ENCODE measurements at places on chromosomes 6 and 20.

DNA sequence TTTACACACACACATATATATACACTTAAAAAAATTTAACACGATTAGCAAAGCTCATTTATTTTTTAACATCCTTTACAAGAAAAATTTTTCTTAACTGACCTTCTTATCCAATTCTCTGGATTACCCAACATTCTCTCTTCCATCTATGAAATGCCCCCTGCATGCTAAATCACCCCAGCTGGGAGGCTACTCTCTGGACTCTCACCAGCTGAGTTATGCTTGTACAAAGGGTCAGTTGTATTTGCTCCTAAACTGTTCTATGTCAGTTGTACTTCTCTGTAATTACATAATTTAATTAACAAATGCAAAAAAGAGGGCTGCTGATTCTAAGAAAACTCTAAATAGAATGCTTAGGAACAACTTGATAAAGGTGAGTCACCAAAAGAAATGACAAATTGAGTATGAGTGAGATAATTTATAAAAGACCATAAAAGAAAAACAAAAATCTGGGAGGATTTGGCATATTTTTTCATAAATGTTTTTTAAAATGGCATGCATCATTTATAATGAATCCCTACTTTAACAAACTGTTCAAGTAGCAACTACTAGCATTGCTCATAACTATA, 120.5 kb downstream of the KIF13A start:
- DNase-seq, result peak; percentile 43

- DNase-seq, result no peak
Observed at GRCh38 chr20:23391707-23392310, 29.5 kb downstream of the NAPB start.

- peak; percentile 13 for DNase-seq
Observed at GRCh38 chr6:138493413-138493812, 5.9 kb downstream of the NHSL1 start.

- no peak for DNase-seq
Observed at GRCh38 chr6:33114406-33114805, 38.6 kb downstream of the HLA-DPB1 start.

GRCh38 chr6:113873043-113873667, 16.0 kb downstream of the MARCKS start:
- DNase-seq, result no peak

DNA sequence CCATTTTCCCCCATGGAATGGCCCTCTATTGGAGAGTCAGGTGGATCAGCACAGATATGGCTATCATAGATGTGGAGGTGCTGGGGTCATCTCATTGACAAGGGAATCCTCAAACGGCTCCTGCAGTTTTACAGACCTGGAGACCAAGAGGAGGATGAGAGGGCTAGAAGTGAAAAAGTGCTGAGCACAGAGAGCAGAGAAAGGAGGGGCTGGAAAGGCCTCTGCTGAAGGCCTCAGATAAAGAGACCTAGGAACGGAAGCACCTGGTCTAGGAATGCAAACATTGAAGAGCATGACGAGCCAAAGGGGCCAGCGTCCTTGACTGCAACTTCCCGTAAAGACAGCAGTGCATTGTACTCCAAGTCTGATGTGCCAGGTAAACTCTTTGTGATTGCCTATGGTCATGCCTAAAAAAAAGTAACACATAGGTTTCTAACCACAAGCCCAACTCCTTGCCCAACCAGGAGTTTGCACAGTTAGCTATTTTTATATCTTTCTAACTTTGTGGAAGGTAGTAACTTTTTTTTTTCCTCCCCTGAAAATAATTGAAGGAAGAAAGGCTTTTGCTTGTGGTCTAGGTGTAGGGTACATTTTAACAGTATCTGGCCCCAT, 15.2 kb downstream of the RSPH4A start:
- DNase-seq, result no peak

DNA sequence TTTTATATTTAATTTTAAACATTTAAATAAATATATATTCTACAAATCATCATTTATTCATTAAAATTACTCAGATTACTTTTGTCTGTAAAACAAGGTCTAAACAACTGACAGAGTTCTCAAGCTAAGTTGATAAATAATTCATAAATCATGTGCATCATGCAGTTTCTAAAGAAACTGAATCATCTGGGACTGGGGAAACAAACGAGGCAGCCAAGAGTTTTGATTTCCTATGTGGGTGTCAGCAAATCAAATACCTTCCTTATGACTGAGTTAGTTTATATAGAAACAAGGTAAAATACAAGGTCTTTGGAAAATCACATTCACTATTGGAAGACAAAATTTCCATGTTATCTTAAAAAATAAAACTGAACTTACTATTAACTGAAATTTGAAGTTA, 149.9 kb upstream of the BEND6 start:
- DNase-seq, result peak; percentile 88

DNA sequence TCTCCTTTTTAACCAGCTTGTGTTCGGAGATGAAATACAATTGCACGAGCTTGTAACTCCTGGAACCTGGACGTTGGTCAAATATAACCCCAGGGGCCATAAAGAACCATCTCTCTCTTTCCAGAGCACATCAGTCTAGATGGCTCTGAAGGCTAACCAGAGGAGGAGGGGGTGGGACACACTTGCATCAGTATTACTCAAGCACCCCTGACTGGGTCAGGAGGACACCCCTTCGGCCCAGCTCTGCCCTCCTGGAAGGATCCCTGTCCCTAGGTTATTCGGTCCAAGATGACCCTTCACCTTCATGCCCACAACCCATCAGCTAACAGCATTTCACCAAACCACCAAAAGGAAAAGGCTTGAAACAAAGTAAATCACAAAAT, 67.1 kb downstream of the FYN start:
- no peak for DNase-seq

DNA sequence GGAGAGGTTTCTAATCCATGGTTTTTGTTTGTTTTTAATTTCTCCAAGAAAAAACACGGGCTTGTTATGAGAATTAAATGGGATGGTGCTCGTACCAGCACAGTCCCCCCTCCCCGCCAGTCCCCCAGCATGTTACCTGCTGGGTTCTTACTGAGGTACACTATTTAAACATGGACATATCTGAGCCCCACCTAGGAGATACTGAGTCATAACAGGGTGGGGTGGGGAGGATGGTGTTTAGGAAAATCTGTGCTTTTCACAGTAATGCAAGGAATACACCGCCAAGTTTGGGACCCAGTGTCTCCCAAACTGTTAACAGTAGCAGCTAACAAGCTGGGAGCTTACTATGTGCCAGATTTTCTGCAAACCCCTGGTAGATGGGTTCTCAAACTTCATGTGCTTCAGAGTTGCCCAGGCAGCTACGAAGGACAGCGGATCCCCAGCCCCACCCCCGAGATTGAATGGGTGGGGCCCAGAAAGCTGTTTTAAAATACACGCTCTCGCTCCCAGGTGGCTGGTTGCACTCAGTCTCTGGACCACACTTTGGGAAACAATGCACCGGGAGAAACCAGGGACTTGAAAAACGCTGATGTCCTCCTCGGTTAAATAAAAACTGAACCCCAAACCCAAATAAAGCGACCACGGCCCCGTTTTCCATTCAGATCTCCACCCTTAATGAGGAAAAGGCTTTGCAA, 995 bp downstream of the ZFP64 start:
- DNase-seq, result peak; percentile 64

DNA sequence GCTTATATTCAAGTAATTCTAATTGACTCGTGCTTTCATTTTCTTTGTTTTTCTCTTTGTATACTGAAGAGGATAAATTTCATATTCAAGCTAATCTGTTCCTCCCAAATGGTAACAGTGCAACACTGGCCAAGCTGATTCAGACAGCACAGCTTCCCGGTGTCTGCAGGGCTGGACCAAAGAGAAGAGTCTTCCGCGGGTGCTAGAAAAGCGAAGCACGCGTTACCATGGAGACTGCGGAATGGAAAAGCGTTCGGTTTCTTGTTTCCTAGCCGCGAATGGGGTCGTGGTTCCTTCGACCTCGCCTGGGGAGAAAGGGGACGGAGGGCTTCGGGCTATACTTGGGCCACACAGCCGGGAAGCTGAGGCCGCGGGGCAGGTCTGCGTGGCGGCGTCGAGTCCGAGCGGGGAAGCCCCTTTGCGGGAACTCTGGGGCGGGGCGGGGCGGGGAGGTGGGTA, 6.2 kb upstream of the ZNF311 start:
- peak; percentile 73 for DNase-seq

DNA sequence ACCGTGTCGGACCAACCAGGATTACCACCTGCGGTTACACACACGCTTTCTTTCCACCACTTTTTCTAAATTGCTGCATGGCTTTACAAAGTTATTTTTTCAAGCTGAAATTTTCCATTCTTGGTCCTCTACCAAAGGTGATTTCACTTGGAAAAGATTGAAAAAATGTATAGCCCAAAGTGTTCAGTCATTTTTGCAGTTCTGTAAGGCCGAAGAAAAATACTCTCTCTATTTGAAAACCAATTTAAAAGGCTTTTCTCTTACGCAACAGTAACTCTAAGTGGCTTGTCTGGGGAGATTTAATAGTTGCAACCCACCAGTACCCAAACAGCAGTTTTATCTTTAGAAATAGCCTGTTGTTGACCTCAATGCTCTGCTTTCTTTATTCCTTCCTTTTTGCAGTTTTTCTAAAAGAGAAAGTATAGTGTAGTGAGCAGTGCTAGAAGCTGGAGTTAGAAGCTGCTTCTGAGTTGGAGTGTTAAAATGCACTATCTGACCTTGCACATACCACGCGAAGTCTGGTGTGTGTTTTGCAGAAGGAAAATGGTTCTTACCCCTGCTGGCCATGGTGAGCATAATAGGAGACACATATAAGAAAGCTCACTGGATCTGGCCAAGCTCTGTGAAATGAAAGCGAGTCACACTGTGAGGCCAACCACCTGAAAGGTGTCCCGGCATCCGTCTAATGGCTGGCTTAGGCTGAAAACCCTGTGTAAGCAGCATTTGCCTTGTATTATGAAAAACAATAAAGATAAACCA, 271.6 kb upstream of the PRND start:
- peak; percentile 30 for DNase-seq

DNA sequence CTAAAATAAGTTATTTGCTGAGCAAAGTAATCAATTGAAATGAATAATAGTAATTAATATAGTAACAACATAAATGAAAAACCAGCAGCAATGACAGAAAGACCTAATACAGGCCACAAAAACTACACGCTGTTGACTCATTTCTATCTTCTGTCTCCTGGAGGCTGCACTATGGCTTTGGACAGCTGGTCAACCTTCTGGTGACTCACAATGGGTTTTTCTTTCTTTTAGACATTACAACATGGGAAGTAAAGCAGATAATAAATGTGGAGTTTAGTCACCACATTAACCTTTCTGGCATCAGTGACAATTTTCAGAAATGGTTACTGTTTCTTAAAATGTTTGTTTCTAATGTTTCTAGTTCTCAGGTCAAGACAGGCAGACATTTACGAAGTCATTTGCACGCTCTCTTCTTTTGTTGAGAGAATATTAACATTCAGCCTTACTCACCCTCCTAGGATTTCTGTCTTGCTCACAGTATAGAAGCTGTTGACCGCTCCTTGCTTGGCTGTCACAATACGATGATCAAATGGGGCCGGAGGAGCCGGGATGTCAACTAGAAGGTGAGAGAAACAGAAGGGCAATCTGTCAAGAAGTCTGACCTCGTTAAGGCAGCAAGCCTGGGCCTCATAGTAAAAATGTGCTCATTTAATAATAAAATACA, 62.2 kb downstream of the MYLK4 start:
- DNase-seq, result peak; percentile 90

- no peak for DNase-seq
Observed at GRCh38 chr6:31465718-31466117, 32.2 kb upstream of the MICB start.

DNA sequence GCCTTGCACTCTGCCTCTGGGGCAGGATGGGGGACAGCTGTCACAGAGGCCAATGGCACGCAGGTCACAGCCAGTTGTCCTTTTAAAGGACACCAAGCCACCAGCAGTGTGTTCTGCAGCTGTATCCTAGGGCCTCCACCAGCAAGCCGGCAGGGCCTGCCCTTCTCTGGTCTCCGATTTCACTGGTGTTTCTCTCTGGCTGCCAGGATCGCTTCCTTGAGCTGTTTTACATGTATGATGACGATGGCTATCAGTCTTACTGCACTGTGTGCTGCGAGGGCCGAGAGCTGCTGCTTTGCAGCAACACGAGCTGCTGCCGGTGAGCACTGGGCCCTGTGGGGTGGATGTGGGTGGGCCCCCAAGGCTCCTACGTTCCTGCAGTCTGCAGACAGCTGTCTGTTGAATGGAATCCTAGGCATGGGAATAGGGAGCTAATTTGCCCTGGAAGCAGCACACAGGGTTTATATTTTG, 22.7 kb upstream of the MAPRE1 start:
- DNase-seq, result no peak

DNA sequence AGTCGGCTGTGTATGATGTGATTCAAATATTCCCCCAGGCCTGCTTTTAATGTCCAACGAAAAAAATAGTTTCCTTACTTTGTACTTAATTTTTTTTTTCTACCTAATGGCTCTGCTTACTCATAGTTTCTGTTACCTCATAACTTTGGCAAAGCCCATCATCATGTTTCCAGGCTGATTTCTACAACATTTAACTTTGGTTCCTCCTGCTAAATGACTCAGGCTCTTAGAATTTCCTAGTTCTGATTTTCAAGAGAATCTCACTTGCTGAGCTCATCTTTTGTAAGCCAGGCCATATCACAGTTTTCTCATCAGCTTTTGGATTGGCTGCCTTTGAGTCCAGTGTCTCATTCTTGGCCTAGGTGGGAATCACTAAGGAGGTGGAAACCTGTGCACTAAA, 323.1 kb downstream of the HDGFL1 start:
- peak; percentile 95 for DNase-seq

DNA sequence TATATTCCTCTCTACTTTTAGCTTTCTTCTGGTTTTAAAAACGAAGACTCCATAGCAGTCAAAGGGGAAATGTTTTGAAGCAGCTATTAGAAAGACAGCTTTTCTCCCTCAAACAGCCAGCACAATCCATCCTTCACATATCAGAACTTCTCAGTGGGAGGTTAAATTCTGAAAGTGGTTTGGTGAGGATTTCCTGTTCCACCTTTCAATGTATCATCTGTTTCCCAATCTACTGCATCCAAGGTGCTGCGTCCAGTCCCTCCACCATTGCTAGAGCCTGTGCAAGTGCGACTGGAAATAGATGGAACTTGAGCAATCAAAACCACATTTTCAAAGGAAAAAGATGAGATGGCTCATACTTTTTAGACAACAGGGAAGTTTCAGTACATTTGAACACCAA, 508.3 kb upstream of the ARID1B start:
- DNase-seq, result no peak

- DNase-seq, result peak; percentile 75
Observed at GRCh38 chr6:27503436-27504030, 30.6 kb upstream of the ZNF184 start.

GRCh38 chr20:59648466-59649070, 44.2 kb downstream of the PHACTR3 start:
- no peak for DNase-seq

GRCh38 chr6:52696418-52696817, 25.5 kb downstream of the TMEM14A start:
- DNase-seq, result peak; percentile 5

All from ELR (cell line).